ENCODE measurements at places on chromosomes 16 and 17.

DNA sequence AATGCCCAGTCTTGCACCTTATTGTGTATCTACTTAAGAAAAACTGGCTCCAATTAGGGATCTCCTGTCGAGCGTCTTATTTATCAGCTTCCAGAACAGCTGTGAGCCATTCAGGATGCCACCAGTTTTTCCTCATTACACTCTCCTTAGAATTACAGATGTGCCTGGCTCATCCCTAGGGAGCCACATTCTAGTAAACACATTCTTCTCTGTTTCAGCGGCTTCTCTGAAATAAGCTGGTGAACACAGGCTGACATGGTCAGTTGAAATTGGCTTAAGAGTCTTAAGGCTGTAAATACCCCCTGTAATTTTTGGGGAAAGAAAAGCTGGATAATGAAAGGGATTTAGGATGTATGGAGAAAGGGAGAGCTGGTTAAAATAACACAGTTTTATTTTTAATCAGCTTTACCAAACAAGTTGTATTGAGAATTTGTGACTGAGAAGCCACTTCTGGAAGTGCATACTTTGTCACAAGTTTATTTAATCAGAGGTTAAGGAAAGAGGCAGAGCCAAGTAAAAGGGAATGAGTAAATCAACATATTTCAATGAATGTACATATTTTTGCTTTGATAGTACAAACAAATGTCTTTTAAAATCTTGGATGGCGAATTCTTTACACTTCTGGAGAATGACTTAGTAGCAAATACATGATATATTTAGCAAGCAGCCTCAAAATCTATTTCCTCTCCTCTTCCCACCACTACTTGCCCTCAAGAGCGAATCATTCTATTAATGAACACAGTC lies 562.0 kb upstream of the GOT2 start:
- DNase-seq = no peak

DNA sequence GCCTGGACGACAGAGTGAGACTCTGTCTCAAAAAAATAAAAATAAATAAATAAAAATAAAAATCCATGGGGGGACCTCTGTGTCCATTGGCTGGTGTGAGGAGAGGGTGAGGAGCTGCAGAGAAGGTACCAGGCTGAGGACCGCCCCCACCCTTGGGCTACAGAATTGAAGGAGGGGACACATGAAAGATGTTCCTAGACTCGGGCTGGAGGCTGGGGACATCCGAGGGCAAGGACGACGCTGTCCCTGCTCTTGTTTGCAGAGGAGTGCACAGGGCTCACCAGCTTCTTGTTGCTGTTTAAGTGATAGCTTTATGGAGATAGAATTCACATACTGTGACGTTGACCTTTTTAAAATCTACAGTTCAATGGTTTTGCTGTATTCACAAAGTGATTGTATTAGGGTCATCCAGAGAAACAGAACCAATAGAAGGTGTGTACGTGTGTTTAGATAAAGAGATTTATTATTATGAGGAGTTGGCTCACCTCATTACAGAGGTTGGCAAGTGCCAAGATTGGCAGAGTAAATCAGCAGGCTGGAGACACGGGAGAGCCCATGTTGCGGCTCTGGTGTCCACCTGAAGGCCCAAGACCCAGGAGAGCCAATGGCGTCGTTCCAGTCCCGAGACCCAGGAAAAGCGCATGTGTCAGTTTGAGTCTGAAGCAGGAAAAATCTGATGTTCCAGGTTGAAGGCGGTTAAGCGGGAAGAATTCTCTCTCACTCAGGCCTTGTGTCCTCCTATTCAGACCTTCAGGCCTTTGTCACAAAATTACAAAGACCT lies 320.7 kb downstream of the SEC14L1 start:
- no peak for DNase-seq

GRCh38 chr17:43200127-43200526 lies 11.5 kb upstream of the TMEM106A start:
- DNase-seq = no peak

GRCh38 chr16:79372503-79373184 lies 227.9 kb downstream of the MAF start:
- peak; percentile 53 for DNase-seq

GRCh38 chr17:77466140-77466539 lies 325.4 kb downstream of the SEC14L1 start:
- no peak for DNase-seq

DNA sequence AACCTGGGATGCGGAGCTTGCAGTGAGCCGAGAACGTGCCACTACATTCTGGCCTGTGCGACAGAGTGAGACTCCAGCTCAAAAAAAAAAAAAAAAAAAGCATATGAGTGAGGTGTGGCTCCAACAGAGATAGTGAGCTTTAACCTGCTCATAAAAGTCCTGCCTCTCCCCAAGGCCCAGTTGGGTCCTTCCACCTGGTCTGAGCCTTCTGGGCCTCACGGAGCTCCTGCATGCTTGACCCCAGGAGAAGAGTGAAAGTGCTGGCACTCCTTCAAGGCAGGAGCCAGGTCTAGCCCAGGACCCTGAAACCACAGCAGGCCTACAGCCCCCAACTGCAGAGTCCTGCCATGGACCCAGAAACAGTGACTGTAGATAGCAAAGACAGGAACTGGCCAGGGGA lies 17.7 kb downstream of the HSD11B2 start:
- DNase-seq = no peak

- no peak for DNase-seq
Measured at GRCh38 chr16:35752012-35752772, 2292.8 kb downstream of the TP53TG3F start.

GRCh38 chr17:55531053-55531728 lies 19.9 kb upstream of the SMIM36 start:
- no peak for DNase-seq

DNA sequence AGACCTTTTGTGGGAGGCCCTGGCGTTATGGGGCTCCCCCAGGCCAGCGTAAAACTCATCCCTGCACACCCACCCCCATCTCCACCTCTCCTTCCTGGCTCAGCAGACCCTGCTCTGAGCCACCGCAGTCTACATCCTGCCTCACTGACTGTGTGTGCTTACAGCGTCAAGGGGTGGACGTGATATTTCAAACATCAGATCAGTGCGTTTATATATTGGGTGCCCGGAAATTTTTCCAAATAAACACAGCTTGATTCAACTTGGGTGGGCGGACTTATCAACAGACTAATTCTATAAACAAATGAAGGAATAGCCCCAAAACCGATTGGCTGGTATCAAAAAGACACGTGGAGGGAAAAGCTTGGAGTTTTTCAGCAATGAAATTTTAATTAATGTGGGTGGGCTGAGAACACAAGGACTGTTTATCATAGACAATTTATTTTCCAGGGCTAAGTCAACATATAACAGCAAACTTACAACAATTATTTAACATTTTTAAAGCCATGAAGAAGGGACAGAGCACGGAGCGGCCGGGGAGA lies at the start of gene FOXL1:
Gene FOXL1 (plus strand): TSS at position 489 of the 539 bp plus-strand sequence. CDS start 175 bp downstream, outside the sequence.
- no peak for DNase-seq

- no peak for DNase-seq
Measured at GRCh38 chr17:81044764-81045589, 10.0 kb downstream of the BAIAP2 start.

DNA sequence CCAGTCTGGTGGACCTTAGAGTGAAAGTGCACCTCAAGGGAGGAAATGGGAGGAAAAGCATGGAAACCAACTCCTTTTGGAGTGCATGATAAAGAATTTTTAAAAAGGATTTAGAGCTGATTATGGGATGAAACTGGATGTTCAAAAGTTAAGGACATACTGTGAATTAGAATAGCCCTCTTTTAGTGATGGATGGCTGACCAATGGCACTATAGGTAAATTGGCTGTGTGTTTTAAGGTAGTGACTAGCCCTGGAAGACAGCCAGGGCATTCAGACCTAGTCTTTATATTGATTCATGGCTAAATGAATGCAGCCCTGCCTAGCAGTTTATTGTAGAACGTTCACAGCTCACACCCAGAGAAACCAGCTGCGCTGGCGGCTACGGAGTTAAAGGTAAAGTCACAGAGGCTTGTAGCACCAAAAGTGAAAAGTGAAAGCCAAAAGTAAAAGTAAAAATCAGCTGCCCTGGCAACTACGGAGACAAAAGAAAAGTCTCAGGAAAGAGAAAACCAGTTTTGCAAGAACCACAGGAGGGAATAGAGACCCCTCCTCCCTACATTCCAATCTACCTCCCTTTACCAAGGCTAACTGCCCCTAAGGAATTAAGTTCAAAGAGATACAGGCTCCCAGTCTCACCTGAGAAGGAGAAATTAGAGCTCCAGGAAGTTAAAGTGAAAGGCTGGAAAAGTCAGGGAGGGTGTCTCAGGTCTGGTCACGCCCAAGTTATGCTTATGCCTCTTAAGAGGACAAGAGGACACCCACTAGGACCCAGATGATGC lies 21.8 kb downstream of the ACSM1 start:
- DNase-seq = peak; percentile 13

DNA sequence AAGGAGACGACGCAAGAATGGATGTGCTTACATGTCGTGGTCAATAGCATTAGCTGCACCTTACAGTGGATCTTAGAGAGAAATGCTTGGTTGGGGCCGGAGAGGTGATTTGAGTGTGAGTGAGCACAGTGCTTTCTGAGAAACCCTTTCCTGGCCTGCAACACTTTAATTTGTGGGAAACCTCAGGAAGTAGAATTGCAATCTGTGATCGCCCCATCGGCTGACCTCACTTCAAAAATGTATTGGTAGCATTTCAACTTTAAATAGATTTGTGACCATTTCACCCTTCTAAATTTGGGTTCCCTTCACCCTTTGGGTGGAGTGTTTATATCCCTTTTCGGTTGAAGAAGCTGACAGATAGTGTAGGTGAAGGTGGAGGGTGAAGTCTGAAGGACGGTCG lies 13.2 kb downstream of the PRKCB start:
- DNase-seq = no peak

DNA sequence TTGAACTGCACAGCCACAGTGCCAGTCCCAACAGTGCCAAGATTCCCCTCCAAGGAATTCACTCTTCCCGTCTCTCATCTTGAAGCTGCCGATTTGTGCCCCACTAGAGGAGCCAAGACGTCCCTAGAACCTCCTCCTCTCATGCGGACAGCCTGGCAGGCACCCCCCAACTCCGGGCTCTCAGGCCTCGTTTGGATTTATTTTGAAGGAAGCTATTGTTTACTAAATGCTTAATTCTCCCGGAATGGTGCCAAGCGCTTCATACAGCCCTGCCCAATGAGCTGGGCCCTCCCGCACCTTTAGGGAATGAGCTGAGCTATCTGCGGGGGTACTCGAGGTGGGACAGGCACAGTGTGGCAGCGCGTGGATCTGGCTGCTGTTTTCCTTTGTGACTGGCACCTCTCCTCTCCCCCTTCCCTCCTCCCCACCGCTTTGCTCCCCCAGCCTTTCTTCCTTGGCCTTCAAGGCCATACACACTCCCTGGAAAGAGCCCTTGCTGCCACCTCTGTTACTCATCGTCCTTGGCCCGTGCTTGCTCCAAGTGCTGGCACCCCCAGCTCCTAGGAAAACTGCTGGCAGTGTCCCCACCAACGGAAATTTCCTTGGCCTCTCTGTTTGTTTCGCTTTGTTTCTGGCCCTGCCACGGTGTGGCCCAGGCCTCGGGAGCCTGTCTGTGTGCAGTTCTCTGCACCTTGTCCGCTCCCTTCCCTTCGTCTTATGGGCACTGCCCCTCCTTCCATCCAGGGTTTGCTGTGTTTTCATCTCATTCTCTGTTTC lies 49.9 kb upstream of the CDR2 start:
- no peak for DNase-seq

DNA sequence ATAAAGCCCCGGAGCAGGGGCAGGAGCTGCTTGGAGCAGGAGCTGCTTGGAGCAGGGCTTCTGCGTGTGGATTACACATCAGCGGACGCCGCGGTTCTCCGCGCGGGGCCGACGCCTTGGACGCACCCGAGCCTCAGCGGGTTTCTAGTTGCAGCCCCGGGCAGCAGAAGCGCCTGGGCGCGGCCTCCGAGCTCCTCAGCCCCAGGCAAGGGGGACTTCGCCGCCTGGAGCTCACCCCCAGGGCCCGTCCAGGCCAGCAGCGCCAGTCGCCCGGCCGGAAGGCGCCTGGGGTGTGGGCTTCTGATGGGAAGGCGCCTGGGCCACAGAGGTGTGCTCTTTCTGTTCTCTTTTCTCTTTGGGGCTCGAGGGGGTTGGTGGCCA lies 6.3 kb downstream of the FOXF1 start:
- DNase-seq = no peak

DNA sequence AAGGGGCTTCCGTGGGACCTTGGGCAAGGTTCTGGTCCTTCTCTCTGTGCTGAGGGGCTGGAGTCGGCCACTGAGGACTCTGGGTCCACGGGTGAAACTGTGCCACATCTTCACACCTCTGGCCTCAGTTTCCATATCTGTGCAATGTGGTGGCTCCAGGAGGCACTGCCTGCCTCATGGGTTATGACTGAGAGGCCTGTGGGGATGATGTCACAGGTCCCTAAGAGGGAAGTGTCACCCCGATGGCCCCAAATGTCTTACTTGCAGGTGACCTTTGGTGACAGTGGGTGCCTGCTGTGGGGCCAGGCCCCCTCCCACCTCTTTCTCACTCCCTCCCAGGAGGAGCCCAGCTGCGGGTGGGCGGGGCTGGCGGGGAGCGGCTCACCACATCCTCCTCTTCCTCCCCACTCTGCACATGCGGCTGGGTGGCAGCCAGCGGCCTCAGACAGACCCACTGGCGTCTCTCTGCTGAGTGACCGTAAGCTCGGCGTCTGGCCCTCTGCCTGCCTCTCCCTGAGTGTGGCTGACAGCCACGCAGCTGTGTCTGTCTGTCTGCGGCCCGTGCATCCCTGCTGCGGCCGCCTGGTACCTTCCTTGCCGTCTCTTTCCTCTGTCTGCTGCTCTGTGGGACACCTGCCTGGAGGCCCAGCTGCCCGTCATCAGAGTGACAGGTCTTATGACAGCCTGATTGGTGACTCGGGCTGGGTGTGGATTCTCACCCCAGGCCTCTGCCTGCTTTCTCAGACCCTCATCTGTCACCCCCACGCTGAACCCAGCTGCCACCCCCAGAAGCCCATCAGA lies at the start of gene IL21R:
Gene IL21R (plus strand): TSS at position 407 of the 801 bp plus-strand sequence. CDS start 27,898 bp downstream, outside the sequence.
- DNase-seq = peak; percentile 82
